Activated gamma-delta T cell treated with anti-CD3 and anti-CD28 coated beads, Interleukin-2, amount 50 U/mL, for 16 hours (primary cell): ENCODE measurements at places on chromosomes 5 and 9.

- DNase-seq, result no peak
These were observed 22.4 kb upstream of the SPINK14 start for GRCh38 chr5:148145916-148146315.

DNA sequence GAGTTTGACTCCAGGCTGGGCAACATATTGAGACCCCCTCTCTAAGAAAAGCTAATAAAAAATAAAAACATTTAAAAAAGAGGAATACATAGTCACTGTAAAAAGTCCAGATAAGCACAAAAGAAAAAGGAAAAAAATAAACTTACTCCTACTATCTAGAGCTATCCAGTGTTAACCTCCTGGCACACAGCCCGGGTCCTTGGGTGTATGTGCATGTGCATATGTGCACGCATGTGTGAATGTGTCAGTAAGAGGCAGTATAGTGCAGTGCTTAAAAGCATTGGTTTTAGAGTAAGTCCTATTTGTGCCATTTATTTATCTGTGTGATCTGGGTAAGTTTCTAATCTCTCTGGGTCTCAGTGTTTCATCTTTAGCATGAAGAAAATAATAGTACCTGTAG is 26.7 kb downstream of the FAM219A start:
- DNase-seq, result no peak

- DNase-seq, result no peak
These were observed 22.0 kb downstream of the GNG10 start for GRCh38 chr9:111683392-111683791.

- DNase-seq, result no peak
These were observed 3.5 kb downstream of the PANK3 start for GRCh38 chr5:168575391-168576372.

- DNase-seq, result no peak
These were observed 232.9 kb upstream of the MVB12B start for GRCh38 chr9:126093771-126094170.

GRCh38 chr5:77709993-77710685 is 66.0 kb downstream of the TBCA start:
- no peak for DNase-seq

- DNase-seq, result no peak
These were observed 3.8 kb downstream of the ATP6V1G1 start for GRCh38 chr9:114591291-114591787.

GRCh38 chr5:79962575-79963222 is 28.4 kb downstream of the MTX3 start:
- no peak for DNase-seq

DNA sequence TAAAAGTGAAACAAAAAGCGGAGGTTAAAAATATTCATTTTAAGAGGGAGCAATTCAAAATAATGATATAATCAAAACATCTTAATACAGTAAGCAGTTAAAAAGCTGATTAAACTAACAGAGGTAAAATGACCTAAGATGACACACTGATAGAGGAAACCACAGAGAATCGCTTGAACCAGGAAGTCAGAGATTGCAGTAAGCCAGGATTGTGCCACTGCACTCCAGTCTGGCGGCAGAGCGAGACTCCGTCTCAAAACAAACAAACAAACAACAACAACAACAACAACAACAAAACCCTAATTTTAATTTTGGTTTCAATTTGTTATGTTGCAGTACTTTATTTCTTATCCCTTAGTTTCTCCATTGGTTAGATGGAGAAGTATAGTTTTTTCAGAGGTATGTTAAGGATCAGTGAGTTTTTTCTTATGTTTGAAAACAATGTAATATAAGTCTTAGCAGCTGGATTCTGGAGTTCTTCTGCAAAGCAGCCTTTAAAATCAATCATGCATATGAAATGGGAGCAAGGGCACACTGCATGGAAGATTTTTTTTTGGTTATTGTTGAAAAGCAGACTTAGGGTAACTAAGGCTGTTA is 58.5 kb downstream of the MLANA start:
- DNase-seq, result no peak

- DNase-seq, result no peak
These were observed 2.0 kb upstream of the DBH start for GRCh38 chr9:133634081-133634691.

DNA sequence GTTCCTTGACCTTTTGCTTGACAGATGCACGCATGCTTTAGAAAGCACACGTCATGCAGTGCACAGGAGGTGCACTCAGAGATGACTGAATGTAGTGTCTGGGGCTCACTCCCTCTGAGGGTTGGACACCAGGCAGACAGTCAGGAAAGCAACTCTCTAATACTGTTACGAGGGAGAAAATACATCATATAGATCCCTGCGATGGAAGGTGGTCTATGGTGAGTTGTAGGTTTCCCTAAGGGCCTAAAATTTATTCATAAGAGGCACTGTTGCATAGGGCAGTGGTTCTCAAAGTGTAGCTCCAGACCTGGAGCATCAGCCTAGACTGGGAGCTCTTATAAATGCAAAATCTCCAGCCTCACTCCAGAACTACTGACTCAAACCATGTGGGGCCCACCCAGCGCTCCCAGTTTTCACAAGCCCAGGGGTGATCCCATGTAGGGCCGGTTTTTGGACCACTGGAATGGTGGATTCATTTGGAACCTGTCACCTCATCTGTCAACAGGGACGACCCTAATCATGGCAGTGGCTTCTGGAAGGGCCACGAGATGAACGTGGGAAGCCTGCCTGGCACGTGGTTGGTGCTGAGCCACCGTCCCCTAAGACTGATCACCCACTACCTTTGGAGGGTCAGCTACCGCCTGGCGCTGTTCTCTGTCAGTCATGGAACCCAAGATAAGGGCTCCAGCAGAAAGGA is 16.8 kb upstream of the PHF19 start:
- DNase-seq, result no peak

DNA sequence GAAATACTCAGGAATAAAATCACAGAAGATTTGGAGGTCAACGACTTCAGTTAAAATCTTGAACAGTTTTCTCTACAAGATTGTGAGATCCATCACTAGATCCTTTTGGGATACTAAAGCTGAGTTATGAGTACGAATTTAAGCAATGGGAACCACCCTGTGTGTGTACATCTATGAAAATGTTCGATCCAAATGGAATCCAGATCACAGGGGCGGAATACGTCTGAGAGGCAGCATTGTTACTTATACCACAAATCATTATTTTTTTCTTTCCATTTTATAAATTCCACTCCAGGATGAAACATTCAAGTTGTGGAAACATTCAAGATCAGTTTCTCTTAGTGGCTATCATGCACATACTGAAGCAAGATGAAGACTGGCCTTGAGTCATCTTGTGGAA is 239.3 kb upstream of the PAPPA start:
- no peak for DNase-seq

DNA sequence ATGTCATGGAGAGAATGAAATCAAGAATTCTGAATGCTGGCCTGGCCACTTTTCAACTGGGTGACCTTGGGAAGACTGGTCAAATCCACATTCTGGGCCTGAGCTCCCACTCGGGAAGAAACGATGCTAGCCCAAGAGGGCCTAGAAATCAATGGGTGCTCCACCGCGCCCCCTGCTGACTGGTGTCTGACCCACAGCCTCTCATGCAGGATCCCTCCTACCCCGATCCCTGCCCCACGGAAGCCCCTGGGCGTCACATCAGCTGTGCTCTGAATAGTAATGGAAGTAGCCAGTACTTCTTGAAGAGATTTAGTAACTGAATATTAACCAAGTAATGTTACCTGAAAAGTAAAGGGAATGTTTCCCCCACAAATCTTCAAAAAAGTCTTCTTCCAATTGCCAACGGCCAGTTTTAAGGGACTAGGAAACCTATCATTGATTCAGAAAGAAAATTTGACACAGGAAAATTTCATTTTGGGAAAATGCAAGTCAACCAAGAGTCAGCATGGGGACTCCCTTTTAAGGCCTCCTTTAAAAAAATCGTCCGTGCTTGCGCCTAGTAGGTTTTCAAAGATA is 43.9 kb downstream of the CRB2 start:
- DNase-seq, result no peak

GRCh38 chr9:79165020-79165780 is 406.6 kb upstream of the TLE4 start:
- DNase-seq, result no peak

DNA sequence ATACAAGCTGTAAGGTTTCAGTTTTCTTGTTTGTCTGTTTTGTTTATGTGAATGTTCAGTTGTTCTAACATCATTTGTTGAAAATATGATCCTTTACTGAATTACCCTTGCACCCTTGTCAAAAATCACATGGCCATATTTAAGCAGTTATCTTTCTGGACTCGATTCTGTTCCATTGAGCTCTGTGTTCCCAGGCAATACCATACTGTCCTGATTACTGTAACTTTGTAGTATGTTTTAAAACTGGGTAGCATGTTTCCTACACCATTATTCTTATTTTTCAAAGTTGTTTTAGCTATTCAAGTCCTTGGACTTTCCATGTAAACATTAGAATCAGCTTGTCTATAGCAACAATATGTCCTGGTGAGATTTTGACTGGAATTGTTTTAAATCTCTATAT is 66.7 kb upstream of the PRSS3 start:
- DNase-seq, result no peak

- DNase-seq, result no peak
These were observed 5.8 kb downstream of the C5orf22 start for GRCh38 chr5:31537851-31538250.

DNA sequence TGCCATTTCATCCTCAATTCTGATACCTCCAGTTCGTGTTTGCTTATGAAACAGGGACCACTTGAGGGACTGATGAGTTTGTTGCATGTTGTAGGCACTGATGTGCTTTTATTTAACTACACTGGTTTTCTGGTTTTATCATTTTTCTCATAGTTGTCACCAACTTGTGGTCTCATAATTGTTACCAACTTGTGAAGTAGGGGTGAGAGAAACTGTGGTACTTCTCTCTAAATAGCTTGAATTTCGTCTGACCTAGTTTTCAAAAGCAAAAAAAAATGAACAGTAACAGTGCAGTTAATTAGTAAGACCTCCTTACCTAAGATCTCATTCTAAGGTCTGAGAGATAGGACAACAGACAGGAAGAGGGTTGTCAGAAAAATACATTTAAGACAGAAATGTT is 78.0 kb downstream of the ANXA2R start:
- no peak for DNase-seq

GRCh38 chr5:159459951-159460538 is 129.8 kb upstream of the IL12B start:
- DNase-seq, result no peak

GRCh38 chr5:91225848-91226686 is 157.1 kb downstream of the ARRDC3 start:
- DNase-seq, result peak; percentile 34

DNA sequence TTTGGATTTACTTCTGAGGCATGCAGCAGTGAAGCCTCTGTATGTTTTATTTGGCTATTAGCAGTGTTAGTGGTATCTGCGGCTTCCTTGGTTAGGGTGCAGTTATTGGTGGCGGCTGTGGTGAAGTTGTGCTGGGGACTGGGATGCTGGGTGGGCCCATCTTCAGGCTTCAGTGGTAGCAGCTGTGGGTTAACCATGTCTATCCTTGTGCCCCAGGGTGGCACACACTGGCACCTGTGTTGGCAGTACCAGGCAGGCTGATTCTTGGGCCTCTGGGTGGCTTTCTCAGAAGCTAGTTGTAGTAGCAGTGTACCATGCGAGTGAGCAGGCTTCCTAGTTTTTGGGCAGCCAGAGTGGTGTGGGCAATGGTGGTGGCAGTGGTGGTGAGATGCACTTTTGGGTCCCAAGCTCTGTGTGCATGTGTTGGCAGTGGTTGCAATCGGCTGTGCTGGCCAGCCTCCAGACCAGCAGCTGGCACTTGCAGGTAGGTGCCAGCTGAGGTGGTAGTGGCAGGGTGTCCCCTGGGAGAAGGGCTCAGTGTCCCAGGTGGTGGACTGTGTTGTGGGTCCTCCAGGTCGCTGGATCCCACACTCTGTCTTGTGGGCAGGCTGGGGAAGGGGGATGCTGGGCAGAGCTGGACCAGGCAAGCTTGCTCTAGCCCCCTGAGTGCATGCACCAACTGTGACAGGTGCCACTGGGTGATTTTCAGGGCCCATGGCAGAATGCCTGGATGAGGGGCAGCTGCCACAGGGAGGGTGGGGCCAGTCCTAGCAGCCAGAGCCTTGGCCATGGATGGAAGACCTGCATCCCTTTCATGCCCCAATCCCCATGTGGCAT is 13.6 kb downstream of the AHRR start:
- no peak for DNase-seq

GRCh38 chr9:106218427-106218826 is 524.1 kb downstream of the TMEM38B start:
- DNase-seq, result no peak

DNA sequence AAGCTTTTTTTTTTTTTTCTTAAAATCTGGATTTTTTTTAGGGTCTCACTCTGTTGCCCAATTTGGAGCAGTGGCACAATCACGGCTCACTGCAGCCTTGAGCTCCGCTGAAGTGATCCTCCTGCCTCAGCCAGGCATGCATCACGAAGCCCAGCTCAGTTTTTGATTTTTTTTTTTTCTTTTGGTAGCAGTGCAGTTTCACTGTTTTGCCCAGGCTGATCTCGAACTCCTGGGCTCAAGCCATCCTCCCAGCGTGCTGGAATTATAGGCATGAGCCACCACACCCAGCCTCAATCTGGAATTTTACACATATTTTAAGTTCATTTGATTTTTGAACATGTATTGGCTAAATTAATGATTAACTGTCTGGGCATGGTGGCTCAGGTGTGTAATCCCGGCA is 36.3 kb downstream of the TRIO start:
- no peak for DNase-seq

DNA sequence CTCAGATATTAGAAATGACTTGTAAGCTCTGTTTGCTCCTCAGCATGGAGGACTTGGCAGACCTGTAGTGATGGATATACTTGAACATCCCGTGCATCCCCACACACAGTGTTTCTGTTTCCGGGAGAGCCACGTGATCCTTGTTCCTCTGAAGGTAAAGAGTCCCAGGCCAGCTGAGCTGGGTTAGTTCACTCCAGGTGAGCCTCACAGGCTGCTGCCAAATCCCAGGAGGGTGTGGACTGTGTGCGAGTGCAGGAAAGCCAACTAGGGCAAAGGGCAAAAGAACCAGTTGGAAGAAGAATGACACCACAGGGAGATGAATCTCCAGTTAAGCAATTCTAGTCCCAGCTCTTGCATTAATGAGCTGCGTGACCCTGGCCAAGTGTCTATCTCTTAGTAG is 10.4 kb upstream of the TOMM5 start:
- DNase-seq, result no peak

DNA sequence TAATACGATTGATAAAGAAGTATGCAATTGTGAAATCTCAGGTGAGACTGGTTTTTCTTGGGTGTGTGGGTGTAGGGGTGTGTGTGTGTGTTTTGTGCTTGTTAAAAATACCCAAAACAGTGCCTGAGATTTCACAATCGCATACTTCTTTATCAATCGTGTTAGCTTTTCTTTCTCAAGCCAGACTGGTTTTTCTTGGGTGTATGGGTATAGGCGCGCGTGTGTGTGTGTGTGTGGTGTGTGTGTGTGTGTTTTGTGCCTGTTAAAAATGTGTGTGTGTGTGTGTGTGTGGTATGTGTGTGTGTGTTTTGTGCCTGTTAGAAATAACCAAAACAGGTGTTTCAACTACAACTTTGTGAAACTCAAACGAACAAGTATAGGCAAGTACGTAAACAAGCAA is 53.7 kb downstream of the CERT1 start:
- no peak for DNase-seq

DNA sequence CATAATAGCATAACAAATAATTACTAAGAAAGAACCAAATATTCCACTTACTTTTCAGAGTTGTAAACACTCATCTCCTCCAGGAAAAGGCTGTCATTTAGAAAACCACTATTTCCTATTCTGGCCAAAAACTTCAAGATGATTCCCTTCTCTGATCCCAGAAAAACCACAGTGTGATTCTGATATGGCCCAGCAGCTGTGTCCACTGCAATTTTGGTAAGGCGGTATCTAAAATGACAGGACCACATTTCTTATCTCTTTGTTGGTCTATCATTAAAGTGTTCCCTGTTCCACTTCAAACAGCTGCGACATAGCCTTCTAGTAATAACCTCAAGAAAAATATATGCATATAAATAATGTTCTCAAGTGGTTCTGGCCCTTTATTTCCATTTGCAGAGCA is 96.1 kb downstream of the SEMA6A start:
- no peak for DNase-seq
